ENCODE measurements at places on chromosomes 2 and 18.

DNA sequence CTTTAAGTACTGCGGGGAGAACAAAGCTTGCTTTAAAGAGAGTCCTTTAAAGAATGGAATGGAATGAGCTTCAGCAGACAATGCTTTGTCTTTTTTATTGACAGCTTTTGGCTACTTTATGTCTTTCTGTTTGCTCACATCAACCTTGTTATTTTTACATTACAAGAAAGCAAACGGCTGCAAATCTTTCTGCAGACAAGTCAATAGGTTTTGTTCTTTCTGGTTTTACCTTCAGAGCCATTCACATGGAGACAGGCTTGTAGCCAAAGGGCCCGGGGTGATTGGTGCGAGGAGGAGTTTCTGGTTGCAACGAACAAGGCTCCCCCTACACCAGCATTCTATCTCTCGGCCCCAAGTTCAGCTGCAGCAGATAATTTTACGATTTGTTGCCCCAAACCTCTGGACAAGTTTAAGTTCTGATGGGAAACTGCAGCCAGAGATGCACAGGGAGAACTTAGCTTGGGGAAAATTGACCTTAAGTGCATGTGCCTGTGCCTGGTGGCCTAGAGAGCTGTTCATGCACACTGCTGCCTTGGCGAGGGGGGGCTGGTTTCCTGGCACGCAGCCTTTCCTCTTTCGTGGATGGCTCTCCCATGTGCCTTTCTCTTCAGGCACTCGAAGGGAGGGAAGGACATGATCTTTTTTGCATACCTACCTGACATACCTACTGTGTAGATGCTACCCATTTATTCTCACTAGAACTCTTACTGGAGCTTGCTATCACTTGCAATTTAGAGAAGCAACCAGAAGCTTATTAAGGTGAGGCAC is 543.2 kb downstream of the DCDC2C start:
- DNase-seq, result no peak

- no peak for DNase-seq
Observed at GRCh38 chr2:88561646-88562388, 65.4 kb downstream of the EIF2AK3 start.

GRCh38 chr2:122927197-122927596 is 1097.9 kb upstream of the CNTNAP5 start:
- DNase-seq, result no peak

DNA sequence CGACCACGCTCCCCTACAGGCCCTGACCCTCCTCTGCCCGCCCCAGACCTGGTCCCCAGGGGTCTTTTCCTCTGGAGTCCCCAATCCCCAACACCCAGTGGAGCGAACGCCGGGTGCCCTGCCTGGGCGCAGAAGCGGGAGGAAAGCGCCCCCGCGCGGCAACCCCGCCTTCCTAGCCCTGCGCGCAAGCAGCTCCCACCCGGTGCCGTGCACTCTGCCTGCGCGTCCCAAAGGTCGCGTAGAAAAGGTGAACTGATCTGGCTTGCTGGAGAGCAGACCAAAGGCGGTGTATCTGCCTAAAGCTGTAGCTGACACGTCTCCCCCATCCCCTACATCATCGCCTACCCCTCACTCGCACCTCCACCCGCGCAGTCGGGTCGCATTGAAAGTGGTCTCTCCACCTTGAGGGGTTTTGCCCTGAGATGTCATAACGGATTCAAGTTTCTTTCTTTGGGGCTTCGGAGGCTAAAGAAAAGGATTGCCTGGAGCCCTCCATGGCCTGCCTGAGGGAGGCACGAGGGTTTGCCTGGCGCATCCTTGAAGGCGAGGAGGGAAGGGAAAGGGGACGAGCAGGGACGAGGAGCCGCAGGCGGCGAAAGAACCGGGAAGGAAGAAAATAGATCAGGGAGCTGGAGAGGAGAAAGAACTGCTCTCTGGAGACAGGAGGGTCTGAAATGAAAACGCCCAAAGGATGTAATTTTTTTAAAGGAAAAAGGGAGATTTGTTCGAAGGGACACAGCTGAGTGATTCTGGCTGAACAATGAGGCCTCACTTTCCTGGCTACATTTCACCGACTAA is 5.8 kb downstream of the GAD1 start:
- DNase-seq, result no peak

DNA sequence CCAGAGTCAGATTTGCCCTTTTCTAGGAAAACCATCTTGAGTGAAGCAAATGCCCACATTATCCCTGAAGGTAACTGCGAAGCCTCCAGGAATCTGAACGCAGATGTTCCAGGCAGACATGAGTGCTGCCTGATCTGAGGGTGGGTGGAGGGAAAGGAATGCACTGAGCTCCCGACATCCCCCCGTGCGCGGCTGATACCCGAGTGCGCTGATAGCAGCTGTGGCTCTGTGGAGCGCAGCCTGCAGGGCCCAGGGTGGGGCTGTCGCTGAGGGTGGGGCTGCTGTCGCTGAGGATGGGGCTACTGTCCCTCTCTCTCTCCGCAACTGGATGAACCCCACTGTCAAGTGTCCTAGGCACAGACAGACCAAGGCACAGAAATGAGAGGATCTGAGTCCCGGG is 82.4 kb downstream of the GFPT1 start:
- DNase-seq, result no peak

- no peak for DNase-seq
Observed at GRCh38 chr2:205293559-205293958, 388.7 kb upstream of the NRP2 start.

GRCh38 chr2:60408811-60409530 is 144.5 kb downstream of the BCL11A start:
- no peak for DNase-seq

DNA sequence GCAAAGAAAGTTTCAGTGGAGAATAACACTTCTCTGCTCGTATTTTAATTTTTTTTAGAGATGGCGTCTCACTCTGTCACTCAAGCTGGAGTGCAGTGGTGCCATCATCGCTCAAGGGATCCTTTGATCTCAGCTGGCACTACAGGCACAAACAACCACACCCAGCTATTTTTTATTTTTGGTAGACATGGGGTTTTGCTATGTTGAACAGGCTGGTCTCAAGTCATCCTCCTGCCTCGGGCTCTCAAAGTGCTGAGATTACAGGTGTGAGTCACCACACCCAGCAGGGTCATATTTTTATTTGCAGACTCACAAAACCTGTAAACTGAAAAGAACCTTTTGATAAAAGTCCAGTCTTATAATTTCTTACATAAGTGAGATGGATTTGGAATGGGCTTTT is 2.6 kb downstream of the TRAK2 start:
- DNase-seq, result no peak

DNA sequence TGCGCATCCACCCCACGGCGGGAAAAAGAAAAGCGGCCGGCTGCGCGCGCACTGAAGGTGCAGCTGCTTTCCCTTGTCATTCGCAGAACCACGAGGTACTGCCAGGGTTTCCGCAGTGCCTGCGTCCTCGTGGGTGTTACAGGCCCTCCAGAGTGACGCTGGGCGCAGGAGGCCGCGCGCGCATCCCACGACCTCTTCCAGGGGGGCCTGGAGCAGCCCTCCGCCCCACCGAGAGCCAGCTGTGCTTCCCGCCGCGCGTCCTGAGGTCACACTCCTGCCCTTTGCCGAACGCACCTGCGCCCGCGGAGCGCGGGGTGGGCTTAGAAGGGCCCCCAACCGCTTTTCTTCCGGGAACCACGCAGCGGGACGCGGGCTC is 378 bp upstream of the IAH1 start:
- DNase-seq, result peak; percentile 24

DNA sequence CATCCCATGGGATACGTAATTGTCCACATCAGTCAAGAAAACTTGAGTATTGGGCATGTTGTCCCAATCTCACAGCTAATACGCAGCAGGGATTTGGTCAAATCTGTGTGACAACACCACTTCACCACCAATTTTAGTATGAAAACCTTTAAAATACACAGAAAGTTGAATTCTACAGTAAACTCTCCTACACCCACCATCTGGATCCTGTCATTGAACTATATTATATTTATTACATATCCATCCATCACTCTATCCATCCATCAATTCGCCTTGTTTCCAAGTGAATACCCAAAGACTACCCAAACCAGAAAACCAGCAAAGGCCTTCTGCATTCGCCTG is 846 bp upstream of the FKBP7 start:
- DNase-seq, result no peak

GRCh38 chr2:10524851-10525572 is 76.9 kb upstream of the ODC1 start:
- no peak for DNase-seq

GRCh38 chr18:21662581-21662980 is 42.0 kb downstream of the ABHD3 start:
- no peak for DNase-seq

DNA sequence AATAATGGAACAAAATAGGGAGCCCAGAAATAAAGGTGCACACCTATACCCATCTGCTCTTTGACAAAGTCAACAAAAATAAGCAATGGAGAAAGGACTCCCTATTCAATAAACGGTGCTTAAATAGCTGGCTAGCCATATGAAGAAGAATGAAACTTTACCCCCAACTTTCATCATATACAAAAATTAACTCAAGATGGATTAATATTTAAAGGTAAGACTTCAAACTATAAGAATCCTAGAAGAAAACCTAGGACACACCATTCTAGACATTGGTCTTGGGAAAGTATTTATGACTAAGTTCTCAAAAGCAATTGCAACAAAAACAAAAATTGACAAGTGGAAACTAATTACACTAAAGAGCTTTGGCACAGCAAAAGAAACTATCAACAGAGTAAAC is 139.1 kb downstream of the DNAH7 start:
- no peak for DNase-seq

DNA sequence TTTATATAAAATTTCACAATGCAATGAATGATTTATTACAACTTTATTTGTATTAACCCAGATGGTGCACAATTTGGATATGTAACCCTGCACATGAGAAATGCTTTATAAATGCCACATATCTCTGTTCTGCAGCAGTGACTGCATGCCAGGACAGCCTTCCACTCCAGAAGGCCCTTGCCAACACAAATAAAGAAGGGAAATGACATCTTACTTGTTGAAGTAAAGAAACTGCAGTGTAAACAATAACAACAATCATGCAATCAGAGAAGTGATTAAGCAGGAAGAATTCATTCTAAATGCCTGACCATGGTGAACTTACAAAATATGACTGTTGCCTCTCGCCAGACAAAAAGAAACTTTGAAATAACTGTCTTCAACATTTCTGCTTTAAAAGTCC is 129.9 kb upstream of the CHST9 start:
- DNase-seq, result peak; percentile 1

- no peak for DNase-seq
Observed at GRCh38 chr2:163690896-163691295, 44.9 kb downstream of the FIGN start.

- peak; percentile 33 for DNase-seq
Observed at GRCh38 chr2:151908204-151908882, 80.1 kb upstream of the ARL5A start.

DNA sequence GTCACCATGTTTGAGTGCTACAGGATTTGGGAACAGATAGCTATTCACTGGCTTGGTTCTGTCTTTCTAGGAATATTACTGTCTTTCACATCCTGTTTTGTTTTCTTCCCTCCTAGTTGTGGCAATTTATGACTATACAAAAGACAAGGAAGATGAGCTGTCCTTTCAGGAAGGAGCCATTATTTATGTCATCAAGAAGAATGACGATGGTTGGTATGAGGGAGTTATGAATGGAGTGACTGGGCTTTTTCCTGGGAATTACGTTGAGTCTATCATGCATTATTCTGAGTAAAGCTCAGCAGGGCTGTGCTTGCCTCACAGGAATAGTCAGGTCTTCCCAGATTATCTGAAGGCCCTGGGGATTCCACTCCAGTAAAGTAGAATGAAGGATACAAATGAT is 98.9 kb downstream of the ABI2 start:
- peak; percentile 88 for DNase-seq

- DNase-seq, result no peak
Observed at GRCh38 chr2:63446658-63447057, 141.6 kb downstream of the WDPCP start.

GRCh38 chr18:62200121-62200914 is 13.3 kb downstream of the RELCH start:
- no peak for DNase-seq

DNA sequence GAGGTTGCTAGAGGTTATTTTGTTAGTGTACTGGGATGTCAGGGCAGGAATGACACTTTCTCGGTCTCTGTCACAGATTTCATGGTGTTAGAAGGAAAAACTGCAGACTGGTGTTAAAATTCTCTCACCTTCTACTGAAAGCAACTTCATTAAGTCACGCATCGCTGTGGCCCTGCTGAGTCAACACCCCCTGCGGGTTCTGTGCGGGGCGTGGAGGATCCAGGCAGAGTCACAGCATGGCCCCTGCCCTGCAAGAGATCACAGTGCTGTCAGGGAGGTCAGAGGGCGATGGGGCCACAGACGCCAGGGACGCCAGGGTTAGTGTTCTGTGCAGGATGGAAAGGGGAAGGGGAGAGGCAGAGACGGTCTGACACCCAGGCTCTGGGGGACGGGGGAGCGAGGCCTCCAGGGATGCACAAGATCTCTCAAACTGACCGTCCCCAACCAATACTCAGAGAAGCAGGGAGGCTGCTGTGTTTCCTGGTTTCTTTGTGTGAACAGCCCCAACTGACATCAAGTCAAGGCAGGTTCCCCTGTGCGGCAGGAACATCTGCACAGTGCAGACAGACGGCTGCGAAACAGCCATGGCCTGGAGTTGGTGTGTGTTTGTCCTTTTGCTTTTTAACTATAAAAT is 354.9 kb upstream of the SALL3 start:
- no peak for DNase-seq

DNA sequence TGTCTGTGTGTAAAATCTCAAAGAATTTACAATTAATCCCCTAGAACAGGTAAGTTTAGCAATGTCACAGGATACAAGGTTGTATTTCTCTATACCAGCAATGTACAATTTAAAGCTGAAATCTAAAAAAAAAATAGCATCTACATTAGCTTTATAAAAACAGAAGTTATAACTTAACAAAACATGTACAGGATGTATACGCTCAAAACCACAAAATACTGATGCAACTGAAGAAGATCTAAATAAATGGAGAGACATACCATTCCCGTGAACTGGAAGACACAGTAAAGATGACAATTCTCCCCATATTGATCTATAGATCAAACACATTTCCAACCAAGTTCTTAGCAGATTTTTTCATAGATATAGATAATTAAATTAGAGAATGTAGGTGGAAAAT is 17.5 kb upstream of the RANBP2 start:
- peak; percentile 28 for DNase-seq

- DNase-seq, result no peak
Observed at GRCh38 chr2:231661422-231662027, 46.8 kb upstream of the PTMA start.

- no peak for DNase-seq
Observed at GRCh38 chr2:31329081-31329625, 85.4 kb downstream of the XDH start.

DNA sequence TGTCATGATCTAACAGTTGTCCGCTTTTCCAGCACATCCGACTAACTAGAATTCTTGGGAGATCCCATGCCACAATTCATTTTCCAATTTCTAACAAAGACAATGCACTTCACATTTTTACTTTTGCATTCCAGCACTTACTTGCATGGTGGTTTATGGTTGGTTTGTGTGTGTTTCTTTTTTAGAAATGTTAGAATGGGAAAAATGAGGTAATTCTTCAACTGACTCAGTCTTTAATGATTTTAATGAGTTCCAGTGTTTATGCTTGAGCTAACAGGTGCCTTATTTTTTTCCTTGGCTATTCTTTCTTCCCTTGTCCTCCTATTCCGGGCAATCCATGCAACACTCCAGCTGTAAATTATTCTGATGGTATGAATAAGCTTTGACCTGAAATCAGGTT is 46.4 kb downstream of the SLC8A1 start:
- DNase-seq, result peak; percentile 38

Data from fibroblast of skin of back (primary cell).